Vagina (tissue), 2 donors: ENCODE measurements at places on chromosomes 1 and 21.

DNA sequence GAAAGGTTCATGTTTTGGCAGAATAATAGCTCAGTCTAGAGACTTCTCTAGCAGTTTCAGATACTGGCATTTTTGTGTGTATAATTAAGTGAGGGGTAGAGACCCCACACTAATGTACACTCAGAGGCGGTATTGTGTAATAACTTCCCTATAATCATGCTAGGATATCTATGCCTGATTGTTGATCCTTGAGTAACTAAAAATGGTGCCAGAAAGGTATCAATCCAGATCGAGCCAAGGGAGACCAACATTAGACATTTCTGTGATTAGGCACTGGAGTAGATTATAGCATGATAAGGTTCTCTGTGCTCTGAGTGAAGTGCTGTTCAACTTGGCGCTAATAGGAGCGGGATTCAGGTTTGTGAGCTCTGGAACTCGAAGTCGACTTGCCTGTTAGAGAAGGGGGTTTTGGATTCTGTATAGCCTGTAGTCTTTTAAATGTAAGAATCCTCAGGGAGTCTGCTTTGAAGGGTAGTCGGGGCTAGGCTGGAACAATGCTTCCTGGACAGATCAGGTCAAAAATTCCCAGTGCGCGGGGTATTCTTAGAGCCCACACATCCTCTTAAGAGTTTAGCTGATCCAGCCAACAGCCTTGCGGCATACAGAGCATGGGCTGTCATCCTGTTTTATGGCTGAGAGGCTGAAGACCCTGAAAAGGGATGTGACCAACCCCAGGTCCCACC is 24.2 kb downstream of the MAN1C1 start:
- DNase-seq = no peak

- DNase-seq = no peak
These were observed 287.0 kb upstream of the PLXNA2 start for GRCh38 chr1:208531003-208531750.

- no peak for DNase-seq
These were observed 1237.5 kb downstream of the AMY1C start for GRCh38 chr1:104987210-104987609.

- no peak for DNase-seq
These were observed 156.5 kb downstream of the HLX start for GRCh38 chr1:221035662-221036153.

DNA sequence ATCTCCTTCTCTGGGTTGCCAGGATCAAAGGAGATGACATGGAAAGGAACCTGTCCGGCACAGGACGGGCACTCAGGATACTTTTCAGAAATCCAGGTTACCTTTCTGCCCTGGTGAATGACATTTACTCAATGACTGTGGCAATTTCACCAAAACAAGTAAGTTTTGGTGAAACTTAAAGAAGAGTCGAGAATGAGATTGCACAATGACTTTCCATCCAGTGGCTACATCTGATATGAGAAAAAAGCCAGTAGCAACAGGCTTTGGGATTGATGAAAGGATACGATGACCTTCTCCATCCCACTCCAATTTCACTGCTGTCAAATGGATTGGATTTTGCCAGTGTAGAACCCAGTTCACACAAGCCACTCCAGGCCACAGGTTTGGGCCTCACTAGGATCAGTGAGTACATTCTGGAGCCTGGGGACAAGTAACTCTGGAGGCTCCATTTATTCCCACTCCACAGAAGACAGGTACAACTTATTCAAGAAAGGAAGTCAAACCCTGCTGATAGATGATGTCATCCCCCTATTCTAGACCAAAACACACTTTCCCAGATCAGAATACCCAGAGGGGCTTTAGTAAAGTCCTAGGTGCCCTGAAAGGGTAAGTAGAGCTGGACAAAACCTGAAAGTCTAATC is 63.3 kb downstream of the PLPP3 start:
- no peak for DNase-seq

DNA sequence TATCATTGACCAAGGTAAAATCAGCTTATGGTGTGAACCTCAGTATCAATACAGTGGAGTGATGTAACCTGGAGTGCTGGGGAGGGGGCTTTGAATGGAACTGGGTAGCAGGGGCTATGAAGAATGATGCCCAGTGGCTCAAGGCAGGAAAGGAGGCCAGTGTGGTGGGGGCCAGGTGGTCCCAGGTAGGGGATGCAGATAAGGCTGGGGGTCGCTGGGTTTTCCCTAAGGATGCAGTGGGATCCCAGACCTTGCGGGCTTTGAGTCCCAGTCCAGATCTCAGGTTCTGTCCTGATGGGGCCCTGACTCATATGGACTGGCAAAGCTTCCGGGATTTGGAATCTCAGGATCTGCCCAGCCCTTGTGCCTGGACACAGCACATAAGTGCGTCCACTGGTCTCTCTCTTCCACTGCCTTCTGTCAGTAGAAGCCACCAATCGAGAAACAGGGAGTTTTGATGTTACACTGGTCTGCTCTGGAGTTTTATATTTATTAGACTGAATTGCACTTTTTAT is 52.0 kb downstream of the S100B start:
- DNase-seq = no peak

DNA sequence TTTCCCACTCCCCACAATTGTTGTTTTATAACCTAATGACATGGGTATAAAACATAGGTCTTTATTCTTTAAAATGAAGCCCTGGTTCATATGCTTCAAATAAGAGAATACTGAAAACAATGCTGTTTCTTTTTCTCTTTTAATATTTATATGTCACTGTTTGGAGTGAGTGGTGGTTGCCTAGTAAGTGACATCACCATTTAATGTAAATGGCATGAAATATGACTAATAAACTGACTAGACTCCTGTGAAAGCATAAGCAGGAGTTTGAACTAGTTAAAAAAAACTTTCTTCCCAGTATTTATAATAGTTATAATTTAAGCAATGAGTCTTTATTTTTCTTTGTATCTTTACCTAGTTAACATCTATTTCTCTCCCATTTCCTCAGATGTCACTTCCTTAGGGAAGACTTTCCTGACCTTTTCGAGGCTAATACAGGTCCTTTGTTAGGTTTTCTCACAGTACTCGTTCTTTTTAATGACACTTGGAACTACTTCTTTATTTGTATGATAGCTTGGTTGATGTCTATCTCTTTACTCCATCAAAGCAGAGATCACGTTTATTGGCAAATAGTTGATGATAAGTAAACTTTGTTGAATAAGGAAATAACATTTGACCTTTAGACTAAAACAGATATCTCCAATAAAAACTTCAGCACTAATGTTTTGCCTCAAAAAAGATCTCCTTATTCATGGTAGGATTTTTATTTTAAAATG is 105.4 kb upstream of the PDC start:
- no peak for DNase-seq

DNA sequence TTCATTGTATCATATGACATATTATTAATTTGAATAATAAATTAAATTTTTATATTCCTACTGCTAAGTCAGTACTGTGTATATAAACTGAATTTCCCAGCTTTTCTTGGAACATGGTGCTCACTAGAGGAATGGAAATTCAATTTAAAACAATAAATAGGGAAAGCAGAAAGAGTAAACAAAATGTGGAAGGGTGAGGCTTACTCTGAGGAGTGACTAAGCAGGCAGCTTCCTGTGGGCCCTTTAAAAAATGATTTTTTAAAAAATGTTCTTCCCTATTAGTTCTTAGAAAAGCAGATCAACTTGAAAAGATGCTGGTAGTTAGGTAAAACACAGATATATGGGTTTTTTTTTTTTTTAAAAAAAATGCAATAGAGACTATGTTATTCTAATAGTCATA is 49.5 kb upstream of the S1PR1 start:
- DNase-seq = no peak

GRCh38 chr21:45496968-45497845 is 45.0 kb downstream of the SLC19A1 start:
- no peak for DNase-seq

DNA sequence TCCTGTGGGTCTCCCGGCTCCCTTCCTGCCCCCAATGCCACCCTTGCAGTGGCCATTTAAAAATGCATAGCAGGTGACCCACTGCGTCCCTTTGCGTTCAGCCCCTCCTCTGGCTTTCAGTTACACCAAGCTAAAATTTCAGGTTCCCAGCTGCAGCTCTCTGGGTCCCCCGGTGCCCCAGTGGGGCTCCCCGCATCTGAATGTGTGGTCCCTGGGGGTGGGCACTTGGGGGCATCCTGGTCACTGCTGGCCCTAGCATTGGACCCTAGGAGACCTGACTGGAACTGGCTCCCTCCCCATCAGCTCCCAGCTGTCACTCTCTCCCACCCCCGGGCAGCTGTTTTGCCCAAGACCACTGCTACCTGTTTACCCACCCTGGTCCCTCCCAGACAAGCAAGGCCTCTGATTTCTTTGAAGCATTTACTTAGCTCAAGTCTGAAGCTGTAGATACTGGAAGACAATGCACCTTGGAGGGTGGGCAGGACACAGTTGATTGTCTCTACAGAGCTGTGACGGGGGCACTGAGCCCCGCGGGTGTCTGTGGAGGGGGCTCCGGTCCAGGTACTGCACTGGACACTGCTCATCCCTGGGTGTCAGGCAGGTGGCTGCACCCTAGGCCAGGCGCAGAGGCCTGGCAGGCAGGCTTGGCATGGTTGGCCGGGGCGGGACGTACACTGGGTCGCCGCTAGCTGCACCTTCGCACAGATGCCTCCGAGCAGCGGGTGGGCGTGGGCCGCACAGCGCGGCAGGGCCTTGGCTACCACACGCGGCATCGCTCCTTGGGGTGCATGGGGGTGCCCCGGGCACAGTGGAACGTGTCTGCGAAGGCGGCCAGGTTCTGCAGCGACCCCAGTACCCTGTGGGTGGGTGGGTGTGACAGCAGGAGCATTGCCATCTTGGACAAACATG is 3.9 kb downstream of the PRXL2B start:
- DNase-seq = no peak

DNA sequence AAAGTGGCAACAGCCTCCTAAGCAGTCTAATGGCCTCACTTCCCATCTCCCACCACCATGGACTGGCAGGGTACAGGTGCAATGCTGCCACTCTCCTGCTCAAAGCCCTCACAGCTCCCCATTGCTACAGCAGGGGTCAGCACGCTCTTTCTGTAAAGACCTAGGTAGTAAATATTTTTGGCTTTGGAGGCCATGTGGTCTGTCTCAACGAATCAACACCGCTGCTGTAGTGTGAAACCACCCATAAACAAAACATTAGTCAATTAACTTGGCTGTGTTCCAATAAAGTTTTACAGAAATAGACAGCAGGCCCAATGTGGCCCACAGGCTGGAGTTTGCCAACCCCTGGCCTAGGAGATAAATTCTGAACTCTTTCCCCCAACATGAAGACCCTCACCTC is 44.6 kb upstream of the TMEM125 start:
- DNase-seq = no peak

GRCh38 chr1:212315907-212316306 is 30.7 kb downstream of the PPP2R5A start:
- no peak for DNase-seq

DNA sequence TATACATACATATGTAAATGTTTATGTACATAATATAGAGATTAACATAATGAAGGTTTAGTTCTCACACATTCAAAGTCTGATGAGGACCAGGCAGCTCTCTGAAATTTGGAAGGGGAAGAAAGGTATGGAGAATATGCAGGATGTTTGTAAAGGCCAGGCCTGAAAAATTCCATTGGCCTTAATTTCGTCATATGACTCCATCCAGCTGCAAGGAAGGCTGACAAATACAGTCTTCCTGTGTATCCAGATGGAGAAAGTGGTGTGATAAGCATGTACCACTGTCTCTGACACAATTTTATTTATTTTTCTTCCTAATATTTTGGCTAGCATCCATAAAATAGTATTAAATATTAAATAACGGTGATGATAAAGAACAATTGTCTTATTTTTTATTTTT is 6.3 kb upstream of the SGIP1 start:
- DNase-seq = no peak

- DNase-seq = no peak
These were observed 48.1 kb upstream of the ZSWIM5 start for GRCh38 chr1:45254490-45254889.

- no peak for DNase-seq
These were observed 31.4 kb upstream of the ACTL8 start for GRCh38 chr1:17723684-17724083.

- no peak for DNase-seq
These were observed 167.4 kb downstream of the DUSP10 start for GRCh38 chr1:221574529-221574928.

- no peak for DNase-seq
These were observed 103.9 kb downstream of the EBNA1BP2 start for GRCh38 chr1:43067977-43068751.

DNA sequence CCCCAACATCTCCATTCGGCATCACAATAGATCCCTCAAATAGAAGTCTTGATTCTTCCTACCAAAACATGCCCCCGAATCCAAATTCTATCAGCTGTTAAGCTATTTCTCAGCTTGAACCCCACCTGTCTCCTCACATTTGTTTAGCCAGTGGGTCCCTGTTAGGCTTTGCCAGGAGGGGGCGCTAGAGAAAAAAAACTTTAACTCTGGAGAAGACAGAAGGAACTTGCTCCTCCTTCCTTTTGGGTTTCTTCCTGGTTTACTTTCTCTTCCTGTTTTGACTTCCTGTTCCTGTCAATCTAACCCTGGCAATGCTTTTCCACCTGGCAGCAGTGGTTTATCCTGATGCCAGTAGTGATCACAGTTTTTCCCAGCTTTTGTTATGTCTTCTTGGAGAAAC is 95.6 kb upstream of the KCNK1 start:
- no peak for DNase-seq

- DNase-seq = peak; percentile 55
These were observed 56.7 kb upstream of the ETV3 start for GRCh38 chr1:157194731-157195520.

DNA sequence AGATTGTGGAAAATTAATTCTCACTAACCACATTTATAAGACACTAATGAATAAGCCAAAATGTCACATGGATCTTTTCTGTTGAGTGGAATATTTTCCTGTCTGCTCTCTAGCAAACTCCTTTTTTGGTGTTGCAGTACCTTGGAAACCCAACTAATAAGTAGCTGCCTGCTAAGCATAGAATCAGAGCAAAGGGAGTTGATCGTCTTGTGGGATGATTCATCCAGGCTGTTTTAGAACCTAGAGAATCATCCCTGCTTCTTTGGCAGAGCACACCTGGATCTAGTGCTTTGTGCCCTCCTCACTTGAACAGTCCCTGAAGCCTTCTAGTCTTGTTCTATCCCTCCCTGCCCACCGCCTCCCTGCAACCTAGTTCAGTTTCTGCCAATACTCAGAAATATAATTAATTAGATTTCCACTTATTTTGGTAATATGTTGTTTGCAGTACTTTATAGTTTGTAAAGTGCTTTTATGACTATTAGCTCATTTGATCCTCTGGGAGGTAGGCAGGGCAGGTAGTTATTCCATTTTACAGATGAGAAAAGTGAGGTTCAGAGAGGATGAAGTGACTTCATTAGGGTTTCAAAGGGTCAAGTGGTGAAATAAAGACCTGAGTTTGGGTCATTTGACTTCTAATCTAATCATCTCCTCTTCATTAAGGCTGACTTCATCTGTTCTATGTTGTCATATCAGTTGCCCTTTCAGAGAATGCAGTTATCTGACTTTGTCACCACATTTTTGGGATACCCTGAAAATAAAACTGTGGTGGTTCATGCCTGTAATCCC is 2.5 kb downstream of the AGO4 start:
- DNase-seq = no peak

DNA sequence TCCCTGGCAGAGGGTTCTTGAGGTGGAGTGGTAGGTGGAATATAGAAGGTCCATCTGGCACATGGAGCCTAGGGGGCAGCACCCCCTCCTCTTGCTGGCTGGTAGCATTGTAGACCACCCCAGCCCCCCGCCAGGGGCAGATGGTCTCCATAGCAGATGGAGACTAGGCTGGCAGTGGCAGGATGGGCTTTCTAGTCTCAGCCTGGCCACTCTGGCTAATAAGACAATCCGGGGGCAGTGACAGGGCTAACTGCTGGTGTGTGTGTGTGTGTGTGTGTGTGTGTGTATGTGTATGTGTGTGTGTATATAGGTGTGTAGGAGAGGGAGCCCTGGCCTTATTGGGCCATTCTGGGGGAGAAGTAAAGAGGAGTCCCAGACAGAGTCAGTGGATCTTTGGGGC is 16.1 kb downstream of the UTP11 start:
- no peak for DNase-seq
